ENCODE measurements at places on chromosomes 3 and 15.

DNA sequence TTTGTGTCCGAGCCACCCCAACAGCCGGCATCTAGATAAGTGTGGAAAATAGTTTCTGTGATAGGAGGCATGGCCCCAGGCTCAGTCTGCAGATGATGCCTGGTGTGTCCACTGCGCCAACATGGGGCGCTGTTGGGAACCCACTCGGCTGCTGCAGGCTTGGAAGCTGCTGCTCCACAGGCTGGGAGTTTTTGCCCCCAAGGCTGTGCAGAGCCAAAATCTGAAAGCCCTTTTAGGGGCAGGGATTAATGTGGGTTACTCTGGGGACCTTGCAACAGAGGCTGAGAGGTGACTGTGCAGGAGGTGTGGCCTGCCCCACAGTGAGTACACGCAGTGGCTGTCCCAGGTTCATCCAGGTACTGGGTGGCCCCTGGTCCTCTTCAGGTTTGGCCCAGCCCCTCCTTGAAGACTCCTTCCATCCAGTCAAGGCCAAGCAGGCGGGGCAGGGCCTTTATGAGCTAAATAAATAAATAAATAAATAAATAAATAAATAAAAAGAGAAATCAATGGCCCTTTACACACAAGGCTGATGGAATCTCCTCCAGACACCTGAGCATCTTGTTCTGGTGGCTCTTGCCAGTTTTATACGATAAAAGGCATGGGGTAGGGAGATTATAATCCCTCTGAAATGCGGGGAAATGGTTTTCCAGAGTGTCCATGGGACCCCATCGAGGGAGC, 73.8 kb downstream of the AAGAB start:
- DNase-seq: no peak

DNA sequence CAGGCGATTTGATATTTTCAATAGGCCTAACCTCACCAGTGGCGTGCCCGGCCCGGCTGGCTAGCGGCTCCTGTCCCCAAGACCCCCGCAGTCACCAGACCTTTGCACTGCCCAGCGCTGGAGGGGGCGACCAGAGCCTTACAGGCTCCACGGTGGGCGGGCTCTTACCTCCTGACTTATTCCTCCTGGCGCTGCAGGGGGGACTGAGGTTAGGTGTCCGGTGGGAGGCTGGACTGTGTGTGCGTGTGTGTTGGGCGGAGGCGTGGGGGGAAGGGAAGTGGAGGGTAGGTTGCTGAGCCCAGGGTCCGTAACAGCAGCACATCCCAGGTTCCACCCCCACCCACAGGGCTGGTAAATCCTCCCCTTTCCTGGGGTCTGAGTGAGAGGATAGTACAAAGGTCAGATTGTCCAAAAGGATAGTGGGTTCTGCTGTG, 27.5 kb upstream of the THRB start:
- no peak for DNase-seq

DNA sequence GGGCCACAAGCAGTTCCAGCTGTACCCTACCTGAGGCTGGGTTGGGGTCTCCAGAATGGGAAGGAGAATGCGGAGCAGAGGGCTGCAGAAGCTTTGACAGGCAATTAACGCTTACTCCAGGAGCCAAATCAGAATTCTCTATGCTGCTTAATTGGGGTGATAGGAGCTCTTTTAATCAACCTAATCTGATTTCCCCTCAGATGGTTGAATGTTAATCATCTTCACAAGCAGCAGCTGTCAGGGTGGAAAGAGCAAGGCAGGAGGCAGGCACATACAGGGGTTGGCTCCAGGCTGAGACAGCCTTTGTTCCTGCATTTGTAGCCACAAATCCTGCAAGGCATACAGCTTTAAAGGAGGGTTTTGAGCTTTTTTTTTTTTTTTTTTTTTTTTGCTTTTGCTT, 2.6 kb downstream of the CILP start:
- DNase-seq: no peak

- DNase-seq: no peak
Measured at GRCh38 chr3:94043285-94043684, 14.9 kb upstream of the STX19 start.

DNA sequence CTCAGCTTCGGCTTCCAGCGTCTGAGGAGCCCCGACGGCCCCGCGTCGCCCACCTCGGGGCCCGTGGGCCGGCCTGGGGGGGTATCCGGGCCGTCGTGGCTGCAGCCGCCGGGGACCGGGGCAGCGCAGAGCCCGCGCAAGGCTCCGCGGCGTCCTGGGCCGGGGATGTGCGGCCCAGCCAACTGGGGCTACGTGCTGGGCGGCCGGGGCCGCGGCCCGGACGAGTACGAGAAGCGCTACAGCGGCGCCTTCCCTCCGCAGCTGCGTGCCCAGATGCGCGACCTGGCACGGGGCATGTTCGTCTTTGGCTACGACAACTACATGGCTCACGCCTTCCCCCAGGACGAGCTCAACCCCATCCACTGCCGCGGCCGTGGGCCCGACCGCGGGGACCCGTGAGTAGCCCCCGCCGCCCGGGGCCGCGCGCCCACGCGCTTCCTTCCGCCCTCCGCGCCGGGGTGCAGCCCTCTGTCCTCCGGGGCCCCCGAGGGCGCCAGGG, 462 bp downstream of the EDEM1 start:
- DNase-seq: no peak

GRCh38 chr15:51939216-51939615, 32.4 kb downstream of the LEO1 start:
- no peak for DNase-seq

DNA sequence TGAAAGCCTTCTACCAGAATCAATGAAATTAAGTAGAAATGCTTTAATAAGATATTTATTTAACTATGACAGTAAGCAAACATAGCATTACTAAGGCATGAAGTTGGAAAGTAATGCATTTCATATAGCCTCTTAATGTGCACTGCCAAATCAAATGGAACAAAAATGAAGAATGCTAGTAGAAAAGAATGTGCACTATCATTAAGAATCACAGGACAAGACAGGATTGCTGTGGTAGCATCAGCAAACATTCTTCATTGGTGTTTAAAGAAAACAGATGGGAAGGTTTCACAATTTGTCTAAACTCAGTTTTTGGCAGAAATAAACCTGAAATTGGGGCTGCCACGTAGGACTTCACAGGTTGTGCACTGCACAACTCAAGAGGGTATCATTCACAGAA, 168.9 kb downstream of the CNTN3 start:
- DNase-seq: no peak

DNA sequence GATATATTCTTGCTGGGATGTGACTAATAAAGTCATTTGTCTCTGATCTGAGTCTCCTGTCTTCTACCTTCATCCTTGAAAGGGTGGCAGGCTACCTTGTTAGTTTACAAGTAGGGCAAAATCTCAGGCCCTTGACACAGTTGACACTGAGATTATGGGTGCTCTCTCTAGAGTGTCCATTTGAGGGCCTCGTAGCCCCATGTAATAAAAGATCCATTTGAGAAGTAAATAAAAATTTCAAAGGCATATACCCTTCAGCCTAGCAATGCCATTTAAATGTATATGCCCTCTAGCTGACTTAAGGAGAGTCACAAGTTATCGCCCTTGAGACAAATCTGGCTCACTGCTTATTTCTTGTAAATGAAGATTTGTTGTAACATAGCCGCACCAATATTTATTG, 98.6 kb downstream of the TCF12 start:
- DNase-seq: no peak

- DNase-seq: no peak
Measured at GRCh38 chr3:72343078-72343477, 505.2 kb downstream of the SHQ1 start.

DNA sequence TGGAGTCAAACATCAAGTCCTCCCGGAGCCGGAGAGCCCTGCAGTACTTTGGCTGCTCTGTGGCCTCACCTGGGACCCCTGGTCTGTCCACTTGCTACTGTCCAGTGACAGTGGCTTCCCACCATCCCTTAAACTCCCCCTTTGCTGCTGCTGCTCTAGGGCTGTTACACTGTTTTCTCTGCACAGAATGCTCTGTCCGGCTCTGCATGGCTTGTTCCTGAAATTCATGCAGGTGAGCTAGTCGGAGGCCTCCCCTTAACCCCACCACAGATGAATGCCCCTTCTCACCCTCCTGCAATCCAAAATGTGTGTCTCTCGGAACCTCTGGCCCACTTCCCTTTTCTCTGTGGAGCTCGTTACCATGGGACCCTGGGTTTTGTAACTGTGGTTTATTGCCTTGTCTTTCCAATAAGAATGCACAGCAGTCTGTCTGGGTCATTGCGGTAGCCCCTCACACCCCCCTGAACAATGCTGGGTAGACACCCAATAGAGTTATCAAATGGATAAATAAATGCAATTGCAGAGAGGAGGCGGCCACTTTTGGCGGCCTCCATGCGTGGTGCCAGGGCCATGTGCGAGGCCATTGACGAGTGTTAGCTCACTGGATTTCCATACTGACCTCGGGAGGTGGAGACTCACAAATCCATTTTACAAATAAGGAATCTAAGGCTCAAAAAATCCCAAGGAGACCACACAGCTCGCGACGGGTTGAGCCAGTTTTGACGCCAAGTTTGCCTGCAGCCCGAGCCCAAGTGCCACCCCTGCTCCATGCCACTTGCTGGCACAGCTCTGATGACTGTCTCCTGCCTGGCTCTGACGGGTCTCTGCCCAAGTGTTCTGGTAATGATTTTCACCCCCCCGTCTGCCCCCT, 48.5 kb downstream of the RGMA start:
- DNase-seq: no peak

DNA sequence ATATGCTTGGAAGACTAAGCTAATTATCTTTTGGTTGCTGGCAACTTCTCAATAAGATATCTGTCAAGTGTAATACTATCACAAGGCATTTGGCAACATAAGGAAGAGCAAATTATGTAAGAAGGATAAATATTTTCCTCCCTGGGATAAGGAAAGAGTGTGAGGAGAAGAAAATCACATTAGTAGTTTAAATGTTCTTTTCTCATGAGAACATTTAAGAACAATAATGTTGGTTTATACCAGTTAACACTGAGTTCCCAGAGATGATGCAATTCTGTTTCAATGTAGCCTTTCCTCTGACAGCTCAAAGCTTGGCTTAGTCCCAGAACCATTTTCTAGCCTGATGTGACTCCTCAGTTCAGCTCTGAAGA, 66.1 kb upstream of the NPHP3 start:
- no peak for DNase-seq

DNA sequence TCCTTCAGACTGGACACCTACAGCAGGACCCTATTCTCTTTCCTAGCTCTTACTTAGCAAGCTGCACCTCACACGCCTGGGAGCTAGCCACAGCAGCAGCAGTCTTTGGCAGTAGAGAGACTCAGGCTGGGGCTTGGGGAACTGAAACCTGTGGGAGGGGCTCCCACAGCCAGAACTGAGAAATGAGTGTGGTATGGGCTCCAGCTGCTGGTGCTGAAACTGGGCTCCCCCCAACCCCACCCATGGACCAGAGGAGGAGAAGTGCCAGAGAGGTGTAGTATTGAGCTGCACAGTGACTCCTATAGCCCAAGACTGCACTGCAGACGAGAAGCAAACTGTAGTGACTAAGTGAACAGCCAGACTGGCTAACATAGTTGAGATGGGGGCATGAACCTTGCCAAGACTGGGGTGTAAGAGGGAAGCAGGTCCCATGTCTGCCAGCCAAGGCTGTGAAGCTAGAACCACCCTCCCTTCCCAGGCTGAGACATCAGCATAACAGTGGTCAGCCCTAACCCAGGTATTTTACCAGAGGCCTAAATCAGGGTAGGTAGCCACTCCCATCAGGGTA, 62.5 kb downstream of the MYO5A start:
- peak; percentile 53 for DNase-seq

- no peak for DNase-seq
Measured at GRCh38 chr15:25695875-25696760, 167.0 kb downstream of the ATP10A start.

DNA sequence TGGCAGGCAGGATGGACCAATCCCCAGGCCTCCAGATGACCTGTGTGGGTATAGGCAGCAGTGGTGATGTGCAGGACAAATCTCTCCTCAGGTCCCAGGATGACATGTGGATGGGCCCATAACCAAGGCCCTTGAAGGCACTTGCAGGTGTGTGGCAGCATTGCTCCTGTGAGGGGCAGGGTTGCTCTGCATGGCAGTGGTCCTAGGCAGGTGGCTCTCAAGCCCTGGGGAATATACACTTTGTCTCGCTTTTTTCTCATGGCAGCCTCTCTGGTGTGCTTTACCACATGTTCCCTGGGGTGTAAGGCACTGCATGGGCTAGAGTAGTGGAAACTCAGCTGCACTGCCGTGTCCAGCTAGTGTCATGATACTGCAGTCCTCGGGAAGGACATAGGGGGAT, 503.6 kb downstream of the UNC13C start:
- no peak for DNase-seq

- no peak for DNase-seq
Measured at GRCh38 chr3:86175051-86175536, 815.9 kb downstream of the VGLL3 start.

GRCh38 chr3:140093742-140094141, 158.8 kb downstream of the CLSTN2 start:
- DNase-seq: no peak

DNA sequence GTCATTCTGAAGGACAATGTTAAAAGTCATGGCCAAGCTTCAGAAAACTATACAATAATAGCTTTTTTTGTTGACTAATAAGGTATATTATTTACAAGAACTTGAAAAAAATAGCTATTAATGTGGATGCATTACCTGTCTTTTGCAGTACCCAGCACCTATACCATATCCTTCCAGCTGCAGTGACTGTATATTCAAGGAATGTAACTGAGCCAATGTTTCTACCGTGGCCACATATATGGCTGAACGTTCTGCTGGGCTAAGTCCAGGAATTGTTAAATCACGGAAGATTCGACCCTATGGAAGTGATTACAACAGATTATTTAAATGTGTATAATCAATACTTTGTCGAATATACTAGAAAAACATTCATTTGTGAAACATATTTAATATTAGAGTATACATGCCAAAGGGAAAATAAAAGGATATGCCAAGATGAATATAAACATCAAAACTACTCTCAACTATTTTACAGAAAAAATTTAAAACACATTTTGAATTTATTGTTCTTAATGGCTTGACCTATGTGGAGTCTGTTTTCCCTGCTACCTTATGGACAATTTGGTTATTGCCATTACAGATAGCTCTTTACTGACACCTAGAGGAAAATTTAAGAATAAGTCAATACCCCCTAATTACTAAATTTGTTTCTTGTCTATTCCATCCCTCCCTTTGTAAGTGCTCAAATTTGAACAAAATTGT, 17.6 kb downstream of the ACAD11 start:
- no peak for DNase-seq

DNA sequence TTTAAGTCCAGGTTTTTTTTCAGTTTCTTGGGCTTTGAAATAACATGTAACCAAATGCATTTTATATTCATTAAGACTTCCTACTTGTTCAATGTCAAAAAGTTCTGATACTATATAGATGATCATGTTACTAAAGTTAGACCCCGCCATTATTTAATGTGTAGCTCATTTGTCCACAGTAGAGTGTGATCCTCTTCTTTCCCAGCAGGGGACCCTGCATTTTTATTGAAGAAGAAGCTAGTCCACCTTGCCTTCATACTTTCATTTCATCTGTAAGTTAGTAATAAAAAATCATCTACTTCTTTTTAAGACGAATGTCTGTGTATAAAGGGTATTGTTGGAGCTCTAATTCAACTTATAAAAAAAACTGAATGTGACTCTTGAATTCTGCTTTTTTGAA, 404.6 kb downstream of the SI start:
- no peak for DNase-seq

GRCh38 chr3:186818516-186818915, 12.2 kb upstream of the RFC4 start:
- DNase-seq: no peak

GRCh38 chr15:69958496-69959084, 139.1 kb downstream of the TLE3 start:
- DNase-seq: no peak

GRCh38 chr3:184807549-184807948, 4.4 kb upstream of the VPS8 start:
- DNase-seq: no peak
